ENCODE measurements at places on chromosomes 3 and 15. TPM values are rescaled to one million over a fixed set of nuclear protein-coding genes. Genes with fewer than 3 reads are reported as not detected.

The MCF2L2 gene
- polyA plus RNA-seq, result 3.2 TPM

DNA sequence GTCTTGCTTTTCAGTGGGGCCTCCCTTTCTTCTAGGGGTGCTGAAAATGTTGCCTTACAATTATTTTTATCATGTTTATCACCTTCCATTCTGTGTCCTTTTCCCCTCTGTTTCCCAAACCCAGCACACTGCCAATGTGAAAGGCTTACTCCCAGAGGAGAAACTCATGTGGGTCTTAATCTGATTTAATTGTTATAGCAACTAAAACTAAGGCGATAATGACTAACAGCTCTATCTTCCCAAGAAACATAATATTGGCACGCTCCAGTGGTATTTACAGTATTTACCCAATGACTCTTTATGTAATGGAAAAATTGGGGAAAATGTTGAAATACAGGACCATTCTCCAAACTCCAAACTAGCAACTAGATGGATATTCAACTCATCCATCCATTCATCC lies 58.4 kb downstream of the MESD start:
- no peak for DNase-seq

GRCh38 chr3:54831112-54831511 lies 96.7 kb downstream of the LRTM1 start:
- no peak for DNase-seq

The FGF12 gene
- 7.3 TPM for polyA plus RNA-seq

- DNase-seq, result no peak
These were observed 464 bp upstream of the MRPS25 start for GRCh38 chr3:15065550-15066007.

DNA sequence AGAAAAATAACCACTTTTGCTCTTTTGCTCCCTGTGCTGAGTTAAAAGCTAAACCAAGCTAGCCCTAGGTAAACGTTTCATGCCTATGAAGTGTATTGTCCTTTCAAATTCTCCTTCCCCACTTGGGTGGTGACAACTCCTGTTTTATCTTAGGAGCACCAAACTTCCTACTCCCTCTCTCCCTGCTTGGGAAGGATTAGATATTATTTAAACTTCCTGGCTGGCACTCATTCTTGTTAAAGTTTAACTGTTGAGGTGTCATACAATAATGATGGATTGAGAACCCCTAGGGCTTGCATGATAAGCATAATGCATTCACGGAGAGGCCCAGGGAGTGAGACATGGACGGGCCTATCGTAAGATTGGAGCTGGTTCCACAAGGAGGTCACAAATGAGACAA lies 29.5 kb downstream of the B4GALT4 start:
- no peak for DNase-seq

DNA sequence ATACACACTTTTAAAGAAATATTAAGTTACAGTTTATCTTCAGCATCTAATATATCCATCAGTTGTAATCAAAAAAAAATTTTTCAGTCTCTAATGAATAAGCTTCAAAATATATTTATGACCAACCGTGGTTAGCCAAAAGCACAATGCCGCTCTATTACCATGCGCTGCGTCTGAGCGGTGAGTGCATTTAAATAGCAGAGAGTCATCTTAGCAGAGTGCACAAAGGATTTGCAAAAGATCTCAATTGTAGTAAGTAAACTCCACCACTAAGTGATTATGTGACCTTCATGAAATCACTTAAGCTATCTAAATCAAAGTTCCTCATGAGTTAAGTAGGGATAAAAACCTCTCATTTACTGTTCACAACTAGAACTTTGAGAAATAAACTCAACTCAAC lies 4.9 kb downstream of the TP63 start:
- DNase-seq, result no peak

DNA sequence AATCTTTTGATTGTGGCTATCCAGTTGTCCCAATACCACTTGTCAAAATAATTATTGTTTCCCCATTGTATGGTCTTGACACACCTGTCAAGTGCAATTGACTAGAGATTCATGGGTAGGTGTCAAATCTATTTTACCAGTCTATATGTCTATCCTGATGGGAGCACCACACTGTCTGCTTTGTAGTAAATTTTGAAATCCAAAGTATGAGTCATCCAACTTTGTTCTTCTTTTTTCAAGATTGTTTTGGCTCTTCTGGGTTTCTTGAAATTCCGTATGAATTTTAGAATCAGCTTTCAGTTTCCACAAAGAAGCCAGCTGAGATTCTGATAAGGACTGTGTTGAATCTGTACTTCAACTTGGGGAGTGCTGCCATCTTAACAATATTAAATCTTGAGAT lies 71.9 kb downstream of the CSNK1G1 start:
- DNase-seq, result no peak

The AEN gene
- polyA plus RNA-seq, result 3.4 TPM

DNA sequence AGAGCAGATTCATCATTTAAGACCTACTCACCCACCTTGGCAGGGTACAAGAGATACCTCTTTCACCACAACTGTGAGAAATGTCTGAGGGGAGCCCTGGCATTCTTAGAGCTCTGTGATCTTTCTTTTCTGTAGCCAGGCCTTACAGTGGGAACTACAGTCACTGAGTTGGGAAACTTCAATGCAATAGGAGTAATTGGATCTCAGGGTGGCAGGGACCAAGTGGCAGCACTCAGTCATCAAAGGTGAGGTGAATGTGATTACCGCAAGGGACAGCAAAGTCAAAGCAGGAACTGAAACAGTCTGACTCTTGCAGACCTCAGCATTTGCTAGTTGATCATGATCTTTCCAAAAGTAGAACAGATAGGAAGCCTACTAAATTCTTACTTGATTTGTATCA lies 7.2 kb upstream of the MCF2L2 start:
- DNase-seq, result no peak

The LINS1 gene
- 25.8 TPM for polyA plus RNA-seq

The UCN2 gene
- not detected for polyA plus RNA-seq

DNA sequence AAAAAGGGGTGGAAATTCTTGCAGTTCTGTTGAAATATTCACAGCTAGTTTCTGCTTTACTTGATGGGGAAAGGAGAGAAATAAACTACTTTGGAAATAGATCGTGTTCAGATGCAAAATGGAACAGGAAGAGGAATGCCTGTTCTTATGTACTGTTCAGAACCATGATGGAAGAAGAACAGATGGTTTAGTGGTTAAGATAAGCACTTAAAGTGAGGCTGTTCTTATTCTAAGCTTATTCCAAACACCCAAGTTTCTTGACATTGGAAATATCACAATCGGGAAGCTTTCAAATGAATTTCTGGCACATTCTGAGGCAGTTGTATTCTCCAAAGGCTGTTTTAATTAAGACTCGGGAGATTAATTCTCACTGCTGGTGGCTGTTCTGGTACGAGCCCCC lies 228.5 kb downstream of the LSAMP start:
- no peak for DNase-seq
